Tongue (tissue), 3 donors: ENCODE measurements at places on chromosomes 7 and 10. TPM values are rescaled to one million over a fixed set of nuclear protein-coding genes. Genes with fewer than 3 reads are reported as not detected.

DNA sequence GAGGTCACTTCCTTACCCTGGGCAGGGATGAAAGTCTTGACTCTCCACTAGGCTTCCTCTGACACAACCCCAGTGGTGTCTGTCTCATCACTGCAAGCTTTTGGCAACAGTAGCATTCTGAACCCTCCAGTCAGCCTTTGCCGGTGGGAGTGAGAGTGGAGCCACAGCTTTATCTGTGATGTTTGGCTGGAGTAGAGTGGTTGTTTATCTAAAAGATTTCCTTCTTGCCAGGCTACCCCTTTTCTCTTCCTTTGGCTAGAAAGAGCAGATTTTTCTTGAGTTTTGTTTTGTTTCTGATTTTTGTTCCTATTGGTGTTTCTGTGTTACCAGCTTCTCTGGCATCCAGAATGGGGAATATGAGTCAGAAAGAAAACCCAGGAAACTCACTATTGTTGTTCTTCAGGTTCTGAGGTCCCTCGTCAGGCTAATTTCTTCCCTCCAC is 98.9 kb upstream of the KIF5B start:
- DNase-seq = no peak

DNA sequence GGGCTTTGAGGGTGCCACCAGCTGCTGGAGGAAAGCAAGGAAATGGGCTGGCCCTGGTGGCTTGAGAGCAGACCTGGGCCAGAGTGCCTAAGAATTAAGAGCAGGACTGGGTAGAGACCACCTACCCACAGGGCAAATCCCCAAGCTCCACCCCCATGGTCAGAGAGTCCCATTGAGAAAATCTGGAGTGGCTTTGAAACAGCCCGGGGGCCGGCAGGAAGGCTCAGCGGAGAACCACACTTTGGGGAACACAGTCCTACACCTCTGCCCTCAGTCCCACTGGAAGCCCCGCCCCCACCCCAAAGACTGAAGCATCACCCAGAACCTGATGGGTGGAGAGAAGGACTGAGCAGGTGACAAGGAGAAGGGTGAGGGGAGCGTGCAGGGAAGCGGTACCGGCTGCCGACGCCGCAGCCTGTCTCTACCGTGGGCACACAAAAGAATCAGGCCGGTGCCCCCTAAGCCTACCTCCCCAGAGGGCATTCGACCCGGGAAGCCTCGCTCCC is 3.6 kb downstream of the SMARCD3 start:
- DNase-seq = no peak

DNA sequence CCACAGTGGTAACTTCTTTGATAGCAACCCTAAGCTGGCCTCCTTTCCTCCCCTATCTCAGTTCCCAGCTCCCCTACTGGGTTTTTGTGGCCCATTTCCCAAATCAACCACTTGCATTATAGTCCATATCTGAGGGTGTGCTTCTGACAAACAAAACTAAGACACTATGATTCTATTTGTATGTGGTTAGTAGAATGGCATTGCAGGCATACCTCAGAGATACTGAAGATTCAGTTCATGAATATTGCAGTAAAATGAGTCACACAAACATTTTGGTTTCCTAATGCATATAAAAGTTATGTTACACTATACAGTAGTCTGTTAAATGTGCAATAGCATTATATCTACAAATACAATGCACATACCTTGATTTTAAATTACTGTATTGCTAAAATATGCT is 15.4 kb upstream of the TMEM243 start:
- no peak for DNase-seq

EVX1 gene
- not detected for total RNA-seq

DNA sequence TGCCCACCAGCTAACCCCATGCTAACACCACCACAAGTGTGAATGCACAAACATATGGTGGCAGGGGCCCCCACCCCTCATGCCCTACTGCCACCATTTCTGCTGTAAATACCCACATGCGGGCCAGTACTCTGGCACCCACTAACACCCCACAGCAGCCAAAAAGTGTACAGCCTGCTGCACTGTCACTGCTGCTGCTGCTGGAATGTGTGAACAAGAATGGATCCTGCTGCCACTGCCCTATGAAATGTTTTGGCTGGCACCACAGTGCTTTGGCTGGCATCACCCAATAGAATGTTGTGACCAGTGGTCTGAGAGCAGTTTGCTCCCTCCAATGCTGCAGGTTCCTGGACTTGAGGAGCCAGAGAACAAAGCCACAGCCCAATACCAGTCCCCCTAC is 606.6 kb upstream of the SORCS1 start:
- no peak for DNase-seq

TAS2R4 gene
- 2.4 TPM for total RNA-seq

DNA sequence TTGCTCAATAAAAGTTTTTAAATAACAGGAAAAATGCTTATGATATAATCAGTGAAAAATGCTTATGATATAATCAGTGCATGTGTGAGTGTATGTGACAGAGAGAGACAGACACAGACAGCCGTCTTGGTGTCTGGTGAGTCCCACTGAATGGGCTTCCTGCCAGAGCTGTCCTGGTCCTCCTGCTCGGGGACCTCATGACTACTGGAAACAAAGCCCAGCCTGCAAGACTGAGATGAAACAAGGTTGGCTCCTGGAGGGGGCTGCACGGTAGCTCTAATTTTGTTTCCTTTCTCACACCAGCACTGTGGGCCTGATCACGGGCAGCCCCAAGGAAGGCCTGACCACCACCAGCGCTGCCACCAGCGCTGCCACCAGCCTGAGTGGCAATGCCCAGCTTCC is 57.3 kb downstream of the NRP1 start:
- DNase-seq = peak; percentile 74

TMEM196 gene
- total RNA-seq = not detected

LIPF gene
- not detected for total RNA-seq

SORBS1 gene
- 74.8 TPM for total RNA-seq

- DNase-seq = no peak
Observed at GRCh38 chr7:93392984-93393383, 160.8 kb downstream of the VPS50 start.

LRRD1 gene
- 0.21 TPM for total RNA-seq

- DNase-seq = no peak
Observed at GRCh38 chr7:69038915-69039314, 559.4 kb upstream of the AUTS2 start.
